ENCODE measurements at places on chromosomes 7 and 10. TPM values are rescaled to one million over a fixed set of nuclear protein-coding genes. Genes with fewer than 3 reads are reported as not detected.

ZMIZ2 gene
- 170 TPM for total RNA-seq

OPN4 gene
- not detected for total RNA-seq

GJD4 gene
- 0.20 TPM for total RNA-seq

ATOH7 gene
- total RNA-seq = not detected

FLNC gene
- total RNA-seq = 0.06 TPM

NPFFR1 gene
- total RNA-seq = not detected

Measured in CD4-positive, alpha-beta memory T cell (primary cell).